GM18507 (cell line): ENCODE measurements at places on chromosomes 5 and 9.

DNA sequence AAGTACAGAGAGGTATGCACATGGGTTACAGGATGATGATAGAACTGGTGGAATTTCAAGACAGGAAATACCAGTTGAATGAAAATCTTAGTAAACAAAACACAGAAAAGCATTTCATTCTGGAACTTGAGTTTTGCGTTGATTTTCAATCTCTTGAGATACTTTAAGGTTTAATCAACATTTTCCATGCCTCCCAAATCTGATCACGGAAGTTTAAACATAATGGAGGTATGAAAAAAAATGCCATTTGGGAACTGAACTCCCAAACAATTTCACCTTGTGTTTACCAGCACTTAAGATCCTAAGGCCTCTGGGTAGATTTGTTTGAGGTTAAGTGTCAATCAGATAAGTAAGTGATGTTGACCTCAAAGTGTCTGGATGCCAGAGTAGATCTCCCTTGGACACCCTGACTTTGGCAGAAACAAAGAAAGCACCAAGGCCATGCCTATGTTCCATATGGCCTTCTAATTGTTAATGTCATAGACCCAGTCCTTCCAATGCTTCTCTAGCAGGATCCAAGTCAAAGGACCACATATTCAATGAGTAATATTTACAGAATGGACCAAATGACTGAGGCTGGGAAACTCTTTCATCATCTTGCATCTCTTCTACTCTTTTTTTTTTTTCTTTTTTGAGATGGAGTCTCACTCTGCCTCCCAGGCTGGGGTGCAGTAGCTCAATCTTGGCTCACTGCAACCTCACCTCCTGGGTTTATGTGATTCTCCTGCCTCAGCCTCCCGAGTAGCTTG is 216.9 kb downstream of the ARRDC3 start:
- DNase-seq, result no peak

GRCh38 chr9:25975667-25976066 is 297.4 kb upstream of the TUSC1 start:
- no peak for DNase-seq

- no peak for DNase-seq
Measured at GRCh38 chr5:180642779-180643178, 6.6 kb downstream of the FLT4 start.

GRCh38 chr5:173456751-173457171 is 128.5 kb upstream of the STC2 start:
- no peak for DNase-seq

DNA sequence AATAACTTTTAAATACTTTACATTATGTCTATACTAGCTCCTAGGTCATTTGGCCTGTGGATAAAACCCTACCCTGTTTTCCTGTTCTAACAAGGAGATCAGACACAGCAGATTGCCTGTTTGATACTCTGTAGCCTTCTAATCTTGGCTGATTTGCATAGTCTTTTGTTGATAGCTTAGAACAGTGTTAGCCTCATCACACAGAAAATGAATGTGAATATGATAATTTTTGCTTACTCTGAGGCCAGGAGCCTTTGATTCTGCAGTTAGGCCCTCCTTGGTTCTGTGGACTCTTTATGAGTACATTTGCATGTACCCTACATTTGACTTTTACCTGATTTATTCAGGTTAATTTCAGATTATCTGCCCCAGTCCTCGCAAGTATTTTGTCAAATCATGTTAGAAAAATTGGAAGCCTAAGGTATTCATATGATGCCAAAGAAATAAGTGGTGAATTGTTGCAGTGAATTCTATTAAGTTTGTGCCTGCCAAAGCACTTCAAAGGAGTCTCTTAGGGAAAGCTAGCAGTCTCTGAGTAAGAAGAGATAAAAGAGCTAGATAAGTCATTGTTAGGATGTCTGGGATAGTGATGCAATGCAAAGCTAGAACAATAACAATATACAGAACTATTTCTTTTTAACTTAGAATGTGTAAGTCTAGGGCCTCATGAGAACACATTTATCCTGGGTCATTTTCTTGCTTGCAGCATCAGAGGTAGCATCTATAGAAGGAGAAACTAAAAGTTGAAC is 56.4 kb downstream of the SCAMP1 start:
- no peak for DNase-seq
